ENCODE measurements at places on chromosomes 2 and 18.

GRCh38 chr2:166042356-166042755 is 85.5 kb downstream of the SCN1A start:
- no peak overlapping the region for H3K4me3 ChIP-seq
- no peaks in the 10 kb centered on the region for H3K27me3 ChIP-seq
- no peaks in the 10 kb centered on the region for H3K4me1 ChIP-seq
- DNase-seq: no peak
- no peak overlapping the region for H3K27ac ChIP-seq
- no peaks in the 10 kb centered on the region for H3K36me3 ChIP-seq

- H3K4me1 ChIP-seq: no peaks in the 10 kb centered on the region
- H3K36me3 ChIP-seq: no peaks in the 10 kb centered on the region
- DNase-seq: peak; percentile 64
- H3K4me3 ChIP-seq: no peak overlapping the region
Measured at GRCh38 chr2:24421668-24422067, 61.3 kb upstream of the ITSN2 start.

DNA sequence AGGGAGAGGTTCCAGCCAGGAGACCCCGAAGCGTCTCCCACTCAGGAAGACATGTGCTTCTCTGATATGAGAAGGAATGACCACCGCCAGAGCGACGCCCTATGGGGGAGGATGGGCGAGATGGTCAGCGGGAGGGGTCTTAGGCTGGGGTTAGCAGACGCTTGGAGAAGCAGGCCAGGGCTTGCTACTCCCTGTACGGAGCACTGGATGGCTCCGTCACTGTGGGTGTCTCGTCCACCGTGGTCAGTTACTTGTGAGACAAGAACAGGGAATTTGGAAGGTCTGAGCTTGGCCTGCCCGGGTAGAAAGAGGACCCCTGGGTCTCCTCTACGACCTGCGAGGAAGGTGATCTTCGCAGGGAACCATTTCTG is 39.8 kb downstream of the TMEM18 start:
- H3K4me3 ChIP-seq: no peak overlapping the region
- no peak overlapping the region for H3K27ac ChIP-seq
- no peaks in the 10 kb centered on the region for H3K4me1 ChIP-seq
- H3K36me3 ChIP-seq: no peaks in the 10 kb centered on the region
- peak; percentile 9 for DNase-seq

DNA sequence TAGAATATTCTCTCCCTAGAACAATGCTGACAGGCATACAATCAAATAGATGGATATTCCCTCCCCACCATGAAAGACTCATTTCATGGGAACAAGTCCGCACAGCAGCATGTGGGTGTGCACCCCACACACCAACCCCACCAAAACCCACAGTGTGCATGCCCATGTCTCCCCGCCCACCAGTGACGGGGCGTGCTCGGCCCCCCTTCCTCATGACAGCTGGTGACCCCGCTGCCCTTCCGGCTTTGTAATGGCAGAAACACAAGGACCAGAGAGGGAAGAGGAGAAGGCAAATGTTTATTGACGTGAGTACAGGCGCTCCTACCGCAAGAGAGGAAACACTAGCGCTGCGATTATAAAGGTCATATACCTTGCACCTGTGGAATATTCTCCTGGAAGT is 30.8 kb upstream of the ODC1 start:
- peaks cover 9% of the 10 kb centered on the region for H3K4me1 ChIP-seq
- H3K27me3 ChIP-seq: peaks cover 21% of the 10 kb centered on the region
- H3K36me3 ChIP-seq: no peaks in the 10 kb centered on the region
- no peak overlapping the region for H3K4me3 ChIP-seq
- no peak for DNase-seq

DNA sequence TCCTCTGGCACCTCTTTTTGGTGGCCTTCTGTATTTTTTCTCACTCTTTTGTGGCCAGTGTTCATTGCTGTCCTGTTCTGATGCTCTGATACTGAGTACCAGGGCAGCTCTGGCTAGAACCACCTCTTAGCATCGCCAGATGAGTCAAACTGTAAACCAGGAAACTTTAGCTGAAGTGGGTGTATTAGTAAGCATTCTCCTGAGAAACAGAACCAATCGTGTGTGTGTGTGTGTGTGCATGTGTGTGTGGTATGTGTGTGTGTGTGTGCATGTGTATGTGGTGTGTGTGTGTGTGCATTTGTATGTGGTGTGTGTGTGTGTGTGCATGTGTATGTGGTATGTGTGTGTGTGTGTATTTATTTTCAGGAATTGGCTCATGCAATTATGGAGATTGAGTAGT is 166.3 kb upstream of the SKOR2 start:
- no peak overlapping the region for H3K27ac ChIP-seq
- no peaks in the 10 kb centered on the region for H3K36me3 ChIP-seq
- H3K4me1 ChIP-seq: no peaks in the 10 kb centered on the region
- H3K4me3 ChIP-seq: no peak overlapping the region
- peaks cover 18% of the 10 kb centered on the region for H3K27me3 ChIP-seq

DNA sequence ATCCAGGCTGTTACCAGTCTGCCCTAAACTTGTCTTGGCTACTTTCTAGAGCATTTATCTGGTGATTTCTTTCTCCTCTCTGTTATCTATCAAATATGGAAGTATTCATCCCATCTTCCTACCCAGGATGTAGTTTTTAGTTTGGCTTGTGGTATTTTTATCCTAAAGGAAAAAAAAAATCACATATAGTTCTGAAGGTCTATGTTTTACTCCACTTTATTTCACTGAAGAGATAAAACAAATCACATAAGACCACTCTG is 62.2 kb downstream of the PXDN start:
- no peak for DNase-seq
- no peaks in the 10 kb centered on the region for H3K27me3 ChIP-seq
- H3K4me3 ChIP-seq: no peak overlapping the region
- H3K27ac ChIP-seq: no peak overlapping the region
- H3K36me3 ChIP-seq: no peaks in the 10 kb centered on the region

DNA sequence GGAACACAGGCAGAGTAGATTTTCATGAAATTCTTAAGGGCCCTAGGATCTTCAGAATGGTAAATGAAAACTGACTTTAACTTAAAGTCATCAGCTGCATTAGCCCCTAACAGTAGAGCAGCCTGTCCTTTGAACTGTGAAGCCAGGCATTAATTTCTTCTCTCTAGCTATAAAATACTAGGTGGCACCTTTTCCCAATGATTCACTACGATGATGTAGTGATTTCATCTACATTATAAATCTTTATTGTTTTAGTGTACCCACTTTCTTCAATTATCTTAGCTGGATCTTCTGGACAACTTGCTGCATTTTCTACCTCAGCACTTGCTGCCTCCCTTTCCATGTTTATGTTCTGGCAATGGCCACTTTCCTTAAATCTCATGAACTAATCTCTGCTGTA is 290.5 kb downstream of the NOL4 start:
- DNase-seq: no peak
- no peaks in the 10 kb centered on the region for H3K36me3 ChIP-seq
- H3K4me3 ChIP-seq: no peak overlapping the region
- no peaks in the 10 kb centered on the region for H3K27me3 ChIP-seq

DNA sequence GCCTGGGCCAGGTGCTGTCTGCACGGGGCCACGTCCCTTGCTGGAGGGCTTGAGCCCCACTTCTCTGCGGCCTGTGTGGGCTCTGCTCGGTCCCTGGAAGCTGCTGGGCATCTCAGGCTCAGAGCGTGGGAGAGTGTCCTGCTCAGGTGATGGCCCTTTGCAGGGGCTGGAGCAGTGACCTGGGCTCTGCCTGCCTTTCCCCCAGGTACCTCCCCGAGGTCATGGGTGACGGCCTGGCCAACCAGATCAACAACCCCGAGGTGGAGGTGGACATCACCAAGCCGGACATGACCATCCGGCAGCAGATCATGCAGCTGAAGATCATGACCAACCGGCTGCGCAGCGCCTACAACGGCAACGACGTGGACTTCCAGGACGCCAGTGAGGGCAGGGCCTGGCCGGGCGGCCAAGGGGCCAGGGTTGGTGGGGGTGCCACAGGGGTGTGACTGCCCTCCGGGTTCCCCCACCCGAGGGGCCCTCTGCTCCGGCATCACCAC is 29.9 kb downstream of the GPC1 start:
- H3K27ac ChIP-seq: no peak overlapping the region
- no peak overlapping the region for H3K4me3 ChIP-seq
- H3K4me1 ChIP-seq: no peaks in the 10 kb centered on the region
- peak; percentile 13 for DNase-seq
- H3K27me3 ChIP-seq: no peaks in the 10 kb centered on the region

- peak; percentile 34 for DNase-seq
- H3K4me1 ChIP-seq: no peaks in the 10 kb centered on the region
Measured at GRCh38 chr18:47050468-47050867, 15.0 kb upstream of the ELOA2 start.

GRCh38 chr2:178450524-178450773 is 526 bp downstream of the PRKRA start:
- H3K4me3 ChIP-seq: peak overlapping the region; percentile 88
- peaks cover 28% of the 10 kb centered on the region for H3K36me3 ChIP-seq
- peaks cover 3% of the 10 kb centered on the region for H3K27me3 ChIP-seq
- DNase-seq: peak; percentile 79
- H3K27ac ChIP-seq: peak overlapping the region; percentile 93

GRCh38 chr2:217207699-217208010 is 347.8 kb upstream of the TNP1 start:
- H3K27me3 ChIP-seq: peaks cover 20% of the 10 kb centered on the region
- peaks cover 11% of the 10 kb centered on the region for H3K4me1 ChIP-seq
- no peak overlapping the region for H3K27ac ChIP-seq
- DNase-seq: no peak
- peaks cover 2% of the 10 kb centered on the region for H3K36me3 ChIP-seq

- DNase-seq: no peak
- H3K36me3 ChIP-seq: peaks cover 61% of the 10 kb centered on the region
- no peak overlapping the region for H3K4me3 ChIP-seq
- H3K27me3 ChIP-seq: no peaks in the 10 kb centered on the region
Measured at GRCh38 chr2:233453111-233453915, 99.0 kb downstream of the DGKD start.

Measured in activated CD8-positive, alpha-beta T cell treated with anti-CD3 and anti-CD28 coated beads, Interleukin-2, amount 10 ng/mL, durations not matched to agents 7 days and 5 days (primary cell).